ENCODE measurements at places on chromosomes 5 and 9.
A peak's percentile ranks its signal among the peaks of the same experiment; 100 is the strongest.

GRCh38 chr5:32842813-32843530 is 131.9 kb downstream of the NPR3 start:
- no peak for DNase-seq

DNA sequence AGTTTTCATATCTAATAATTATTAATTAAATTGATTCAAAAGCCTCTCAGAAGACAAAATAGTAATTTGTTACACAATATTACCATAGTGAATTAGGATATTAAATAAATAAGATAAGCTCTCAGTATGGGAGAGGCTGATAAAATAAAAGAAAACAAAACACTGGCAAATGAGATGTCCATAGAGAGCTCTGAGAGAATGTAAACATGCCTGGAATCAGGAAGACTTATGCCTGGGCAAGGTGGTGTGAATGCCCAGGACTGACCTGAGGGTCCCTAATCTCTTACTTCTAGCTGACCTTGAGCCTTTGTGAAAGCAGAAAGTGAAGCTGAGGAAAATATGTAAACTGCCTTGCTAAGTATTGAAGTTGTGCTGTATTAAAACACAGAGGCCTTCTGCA is 616.5 kb downstream of the PTPRD start:
- DNase-seq, result no peak

- no peak for DNase-seq
Observed at GRCh38 chr5:178547753-178548415, 42.3 kb downstream of the COL23A1 start.

- no peak for DNase-seq
Observed at GRCh38 chr5:163245584-163245983, 191.8 kb upstream of the CCNG1 start.

- DNase-seq, result no peak
Observed at GRCh38 chr5:101662263-101662662, 633.8 kb downstream of the SLCO4C1 start.

DNA sequence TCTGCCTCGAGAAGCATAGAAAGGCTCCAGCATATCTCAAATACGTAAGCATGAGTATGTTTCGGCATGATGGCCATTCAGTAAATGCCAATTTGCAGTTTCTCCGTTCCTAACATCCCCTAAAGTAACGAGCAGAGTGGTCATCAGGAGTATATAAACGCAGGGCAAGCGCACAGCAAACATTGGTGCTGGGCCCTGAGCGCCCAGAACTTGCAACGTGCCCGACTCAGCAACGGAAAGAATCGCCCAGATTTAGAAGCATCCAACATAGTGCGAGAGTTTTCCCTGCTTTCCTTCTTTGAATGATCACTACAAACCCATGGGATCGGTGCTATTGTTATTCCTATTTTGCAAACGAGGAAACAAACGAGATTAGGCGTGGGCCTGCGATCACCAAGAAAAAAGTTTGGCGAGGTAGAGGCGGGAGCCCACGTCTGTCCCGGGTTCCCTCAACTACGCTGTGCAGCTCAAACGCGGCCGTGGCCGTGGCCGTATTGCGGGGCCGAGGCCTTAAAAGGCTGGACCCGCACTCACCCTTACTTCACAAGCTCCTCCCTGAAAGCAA is 505 bp downstream of the RPS14 start:
- no peak for DNase-seq

GRCh38 chr5:8241076-8241475 is 372.1 kb downstream of the MTRR start:
- DNase-seq, result no peak

- DNase-seq, result no peak
Observed at GRCh38 chr9:89929673-89930480, 325.1 kb downstream of the GADD45G start.

- no peak for DNase-seq
Observed at GRCh38 chr5:119614838-119615237, 14.5 kb upstream of the FAM170A start.

- DNase-seq, result no peak
Observed at GRCh38 chr9:127714951-127715469, 453 bp downstream of the PTRH1 start.

GRCh38 chr9:357560-357959 is 142.9 kb downstream of the DOCK8 start:
- DNase-seq, result no peak

DNA sequence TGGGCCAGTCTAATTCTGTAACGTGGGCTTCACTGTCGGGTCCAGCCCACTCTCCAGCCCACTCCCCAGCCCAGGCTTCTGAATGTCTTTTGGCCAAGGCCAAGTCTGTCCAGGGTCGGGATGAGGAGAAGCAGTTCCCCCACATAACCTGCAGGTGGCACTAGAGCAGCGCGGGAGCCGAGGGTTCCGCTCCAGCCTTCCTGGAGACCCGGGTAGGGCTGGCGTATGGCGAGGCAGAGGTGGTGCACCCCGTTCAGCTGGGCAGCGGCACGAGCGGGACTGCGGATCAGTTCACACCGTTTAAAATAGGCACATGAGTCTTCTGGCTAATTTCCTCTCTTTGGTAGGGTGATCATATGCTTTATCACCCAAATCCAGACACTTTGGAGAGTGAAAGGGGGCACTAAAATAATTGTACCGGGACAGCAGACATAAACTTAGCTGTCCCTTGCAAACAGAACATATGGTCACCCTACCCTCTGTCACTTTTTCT is 185.9 kb downstream of the MSX2 start:
- peak; percentile 9 for DNase-seq

- no peak for DNase-seq
Observed at GRCh38 chr5:79992891-79993657, 2.0 kb upstream of the MTX3 start.

DNA sequence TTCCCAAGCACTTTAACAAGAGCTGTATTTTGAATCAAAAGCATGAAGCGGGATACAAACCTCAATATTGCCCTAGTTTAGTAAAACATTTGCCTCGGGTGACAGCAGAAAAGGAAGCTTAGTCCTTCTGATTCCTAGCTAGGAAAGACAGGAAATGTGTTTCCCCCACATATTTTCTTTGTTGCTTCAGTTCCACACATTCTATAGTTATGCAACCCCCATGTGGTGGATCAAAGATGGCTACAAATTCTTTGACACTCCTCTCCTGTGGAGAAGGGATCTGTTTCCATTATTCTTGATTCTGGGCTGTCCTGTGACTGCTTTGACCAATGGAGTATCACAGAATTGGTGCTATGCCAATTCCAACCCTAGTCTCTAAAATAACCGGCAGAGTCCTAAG is 89.1 kb upstream of the SLC30A5 start:
- no peak for DNase-seq

- DNase-seq, result no peak
Observed at GRCh38 chr5:124745928-124746915, at the start of gene ZNF608. Gene ZNF608 (minus strand): TSS chr5:124746639. CDS start chr5:124744989, 1,650 bp downstream.

DNA sequence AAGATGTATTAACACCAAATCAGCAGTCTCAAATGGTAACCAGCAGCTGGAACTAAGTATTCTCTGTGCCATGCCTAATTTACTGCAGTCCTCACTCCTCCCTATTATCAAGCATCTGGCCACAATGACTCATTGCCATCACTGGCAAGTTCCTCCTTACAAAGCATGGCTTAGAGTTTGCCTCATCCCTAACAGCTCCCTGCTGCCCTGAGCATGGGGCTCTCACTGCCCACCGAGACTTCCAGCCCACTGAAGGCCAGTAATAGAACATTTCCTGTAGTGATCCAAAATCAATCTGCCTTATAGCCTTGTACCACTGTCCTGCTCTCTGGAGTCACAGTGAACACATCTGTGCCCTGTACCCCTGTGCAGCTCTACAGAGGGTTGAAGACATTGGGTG is 211.9 kb upstream of the TRIM32 start:
- DNase-seq, result no peak

DNA sequence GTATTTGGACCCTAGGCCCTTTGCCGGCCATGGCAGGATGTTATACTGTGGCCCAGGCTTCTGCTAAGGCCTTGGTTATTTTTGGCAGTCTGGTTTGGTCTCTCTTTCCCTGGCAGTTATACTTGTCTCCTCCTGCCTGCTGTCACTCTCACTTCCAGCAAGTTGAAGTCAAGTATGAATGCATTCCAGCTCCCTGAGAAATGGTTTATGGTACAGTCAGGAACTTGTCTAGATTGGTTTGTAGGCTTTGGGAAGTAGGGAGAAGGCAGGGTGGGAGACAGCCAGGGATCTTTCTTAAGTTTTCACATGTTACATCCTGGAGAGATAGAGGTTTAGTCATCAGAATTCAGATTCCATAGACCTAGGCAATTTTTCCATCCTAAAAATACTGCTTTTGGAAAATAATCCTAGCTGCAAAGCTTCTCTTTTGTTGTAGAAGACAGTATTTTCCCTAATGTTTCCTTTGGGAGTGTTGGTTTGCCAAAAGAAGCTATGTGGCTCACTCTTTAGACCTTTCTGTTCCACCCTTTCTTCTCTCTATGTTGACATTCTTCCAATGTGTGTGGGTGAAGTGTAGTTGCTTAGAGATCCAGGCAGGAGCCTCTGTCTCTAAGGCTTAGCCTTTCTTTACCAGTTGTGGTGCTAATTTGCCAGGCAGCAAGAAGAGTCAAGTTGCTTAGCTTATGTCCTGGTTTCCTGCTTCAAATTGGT is 2.5 kb upstream of the KDM3B start:
- DNase-seq, result no peak

GRCh38 chr5:111143910-111144309 is 51.8 kb downstream of the WDR36 start:
- no peak for DNase-seq

DNA sequence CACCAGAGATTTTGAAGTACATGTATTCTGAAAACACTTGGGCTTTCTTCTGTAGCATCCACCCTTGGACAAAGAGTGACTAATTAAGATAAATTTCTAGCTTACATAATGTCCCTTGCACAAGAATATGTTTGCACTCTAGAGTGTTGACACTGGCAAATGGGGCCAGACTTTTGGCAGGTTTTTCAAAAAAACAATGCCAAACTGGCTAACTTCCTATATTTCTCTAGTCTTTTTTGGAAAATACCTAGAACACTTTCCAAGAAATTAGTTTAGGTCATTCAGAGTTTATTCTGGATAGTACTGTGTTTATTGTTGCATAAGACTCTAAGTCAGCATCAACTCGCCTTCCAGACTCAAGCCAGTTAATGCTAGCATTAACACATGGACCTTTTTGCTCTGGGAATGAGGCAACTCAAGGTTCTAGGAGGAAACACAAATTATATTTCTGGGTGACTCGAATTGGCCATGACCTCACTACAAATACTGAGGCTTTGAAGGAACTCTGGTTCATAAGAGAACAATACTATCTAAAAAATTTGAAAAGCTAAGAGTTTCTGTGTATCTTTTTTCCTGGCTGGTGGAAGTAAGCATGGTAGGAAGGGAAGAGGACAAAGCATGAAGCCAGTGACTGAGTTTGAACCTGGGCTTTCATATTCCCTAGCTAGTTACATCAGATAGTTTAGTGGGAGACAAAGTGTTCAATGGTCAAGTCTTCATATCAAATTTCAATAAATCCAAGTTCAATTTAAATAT is 101.6 kb downstream of the NREP start:
- no peak for DNase-seq

GRCh38 chr5:14221732-14222131 is 78.6 kb downstream of the TRIO start:
- DNase-seq, result no peak

- no peak for DNase-seq
Observed at GRCh38 chr5:58348996-58349728, 110.7 kb downstream of the PLK2 start.

- DNase-seq, result no peak
Observed at GRCh38 chr9:18478501-18479361, 4.8 kb downstream of the ADAMTSL1 start.

DNA sequence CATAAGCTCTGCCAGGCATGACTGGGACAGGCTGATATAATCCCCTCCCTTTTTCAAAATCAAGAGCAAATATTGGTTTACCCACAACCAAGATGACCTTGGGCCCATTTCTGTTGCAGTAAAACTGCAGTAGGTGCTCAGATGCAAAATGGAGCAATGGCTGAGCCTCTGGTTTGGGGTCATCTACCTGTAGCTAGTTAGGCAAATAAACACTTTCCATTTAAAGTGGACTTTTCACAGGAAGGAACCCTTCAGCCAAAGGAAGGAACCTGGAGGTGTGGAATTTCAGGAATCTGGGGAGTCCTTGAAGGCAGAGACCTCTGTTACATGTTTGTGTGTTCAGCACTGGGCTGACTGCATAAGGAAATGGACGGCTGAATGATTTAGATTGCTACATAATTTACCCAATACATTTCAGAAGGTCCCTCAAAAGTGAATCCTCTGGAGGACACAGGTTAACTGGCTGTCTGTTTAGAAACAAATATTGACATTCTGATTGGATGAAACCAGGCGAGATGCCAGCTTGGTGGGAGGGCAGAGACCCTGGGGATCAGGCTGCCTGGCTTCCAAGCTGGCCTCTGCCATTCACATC is 170.1 kb upstream of the ZNF618 start:
- no peak for DNase-seq

- DNase-seq, result no peak
Observed at GRCh38 chr9:70588999-70589398, 174.5 kb upstream of the KLF9 start.

GRCh38 chr9:12091865-12092527 is 601.2 kb upstream of the TYRP1 start:
- DNase-seq, result no peak

- DNase-seq, result no peak
Observed at GRCh38 chr5:143708672-143709071, 103.3 kb upstream of the HMHB1 start.

GRCh38 chr5:8869932-8870331 is 675.9 kb downstream of the SEMA5A start:
- DNase-seq, result no peak

GRCh38 chr5:147408980-147409379 is 100.9 kb downstream of the DPYSL3 start:
- DNase-seq, result no peak

- DNase-seq, result no peak
Observed at GRCh38 chr9:94895668-94896067, 169.2 kb downstream of the AOPEP start.

DNA sequence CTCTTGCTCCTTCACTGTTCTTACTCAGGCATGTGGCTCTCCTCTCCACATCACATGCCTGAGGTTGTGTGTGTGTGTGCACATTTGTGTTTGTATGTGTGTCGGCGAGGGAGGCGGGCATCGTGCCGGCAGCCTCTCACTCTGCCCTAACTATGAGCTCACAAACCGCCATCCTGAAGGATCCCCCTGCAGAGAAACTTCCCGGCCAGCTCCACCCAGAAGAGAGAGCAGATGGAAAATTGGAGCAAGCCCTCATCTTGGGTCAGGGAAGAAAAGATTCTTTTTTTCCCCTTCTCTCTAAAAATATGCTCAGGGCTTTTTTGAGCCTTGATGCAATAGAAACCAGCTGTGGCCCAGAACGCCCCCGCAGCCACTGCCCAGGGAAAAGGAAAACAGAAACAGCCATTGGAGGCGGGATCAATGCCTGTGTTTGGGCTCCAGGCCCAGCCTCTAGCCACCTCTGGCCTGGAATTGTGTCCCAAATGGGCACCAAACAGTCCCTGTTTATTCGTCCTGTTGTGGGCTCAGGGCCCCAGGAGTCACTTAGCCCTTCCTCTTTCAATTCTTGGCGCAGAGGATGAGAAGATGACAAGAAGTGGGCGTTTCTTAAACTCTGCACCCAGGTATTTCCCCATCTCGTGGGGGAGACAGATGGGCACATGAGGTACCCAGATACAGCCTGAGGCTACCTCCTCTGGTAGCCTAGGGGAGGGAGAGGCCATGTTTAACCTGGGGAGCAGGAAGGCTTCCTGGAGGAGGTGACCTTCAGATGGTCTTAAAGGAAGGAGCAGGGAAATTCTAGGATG is 151.5 kb downstream of the RGS3 start:
- no peak for DNase-seq

Measured in activated CD8-positive, alpha-beta memory T cell treated with anti-CD3 and anti-CD28 coated beads for 4 hours (primary cell).